ENCODE measurements at places on chromosomes 16 and 17.

DNA sequence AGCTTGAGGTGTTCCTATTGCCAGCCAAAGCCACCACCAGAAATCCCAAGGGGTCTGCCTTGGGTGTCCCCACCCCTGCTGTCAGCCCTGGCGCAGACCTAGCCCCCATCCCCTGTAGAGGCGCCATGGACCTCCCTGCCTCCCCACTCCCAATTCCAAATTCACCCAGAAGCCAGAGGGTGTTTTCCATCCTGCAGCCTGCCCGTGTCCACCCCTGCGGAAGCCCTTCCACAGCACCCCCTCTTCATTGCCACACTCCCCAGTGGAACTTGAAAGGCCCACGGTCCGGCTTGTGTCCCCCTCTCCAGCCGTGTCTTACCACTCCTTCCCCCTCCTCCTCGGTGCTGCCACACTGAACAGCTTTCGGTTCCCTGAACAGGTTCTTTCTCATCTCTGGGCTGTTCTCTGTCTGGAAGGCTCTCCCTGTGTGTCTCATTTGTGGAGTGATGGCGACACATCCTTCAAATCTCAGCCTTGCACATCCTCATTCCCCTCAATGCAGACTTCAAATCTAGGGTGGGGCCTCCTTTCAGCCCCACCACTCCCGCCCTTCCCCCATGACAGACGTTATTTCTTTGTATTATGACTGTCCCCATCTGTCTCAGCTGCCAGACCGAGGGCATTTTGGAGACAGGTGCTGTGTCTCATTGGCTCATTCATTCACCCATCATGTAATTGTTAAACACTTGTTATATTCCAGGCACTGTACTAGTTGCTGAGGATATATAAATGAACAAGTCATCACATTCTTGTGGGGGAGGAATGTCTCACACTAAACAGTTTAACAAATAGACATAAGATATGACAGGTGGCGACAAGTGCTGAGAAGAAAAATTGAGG is 36.3 kb downstream of the ADGRG5 start:
- no peak for DNase-seq

DNA sequence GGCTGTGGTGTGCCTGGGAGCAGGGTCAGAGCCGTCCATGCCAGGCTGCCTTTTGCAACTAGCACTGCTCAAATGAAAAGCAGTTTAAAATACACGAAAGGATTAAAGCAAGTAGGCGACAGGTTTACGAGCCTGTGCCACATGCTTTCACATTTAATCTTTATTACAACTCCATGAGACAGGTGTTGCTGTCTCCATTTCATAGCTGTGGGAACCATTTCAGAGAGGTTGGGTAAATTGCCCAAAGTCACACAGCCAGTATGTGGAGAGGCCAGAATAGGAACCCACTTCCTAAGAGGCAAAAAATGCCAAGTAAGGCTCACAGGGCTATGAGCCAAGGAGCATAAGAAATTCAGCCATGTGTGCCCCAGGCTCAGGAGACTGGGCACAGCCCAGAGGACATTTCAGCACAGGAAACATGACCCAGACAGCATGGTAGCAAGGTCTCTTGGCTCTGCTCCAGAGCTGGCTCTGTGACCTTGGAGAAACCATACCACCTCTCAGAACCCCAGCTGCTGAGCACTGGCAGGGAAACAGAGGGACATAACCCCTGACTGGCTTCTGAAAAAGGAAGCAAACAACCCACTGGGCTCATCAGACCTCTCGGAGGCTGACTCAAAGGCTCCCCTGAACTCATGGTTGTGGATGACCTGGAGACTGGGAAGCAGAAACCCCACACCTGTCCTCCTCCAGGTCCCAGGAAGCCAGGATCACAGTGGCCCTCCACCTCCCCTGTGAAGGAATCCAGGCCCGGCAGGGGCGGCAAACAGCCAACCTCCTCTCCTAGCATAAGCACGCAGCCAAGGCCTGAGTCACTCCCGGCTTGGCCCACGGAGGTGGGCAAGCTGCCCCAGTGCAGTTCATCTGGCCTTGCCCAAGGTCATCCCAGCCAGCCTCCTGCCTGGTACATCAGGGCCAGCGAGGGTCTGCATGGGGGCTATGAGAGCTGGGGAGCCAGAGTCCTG is 40.3 kb upstream of the MRPS23 start:
- DNase-seq: no peak

DNA sequence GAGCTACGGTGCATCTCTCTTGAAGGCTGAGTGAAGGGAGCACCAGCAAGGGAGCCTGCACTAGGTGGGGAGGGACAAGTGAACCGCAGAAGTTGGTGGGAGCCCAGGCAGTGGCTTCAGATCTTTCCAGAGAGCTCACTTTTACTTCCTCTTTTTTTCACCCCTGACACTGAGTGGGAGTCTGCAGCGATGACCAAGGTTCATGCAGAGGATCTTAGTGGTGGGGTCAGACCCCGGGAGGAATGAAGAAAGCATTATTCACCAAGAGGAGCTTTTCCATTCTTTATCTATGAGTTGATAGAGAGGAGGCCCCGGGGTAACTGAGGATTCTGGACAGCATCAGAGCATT is 3.0 kb upstream of the CCL2 start:
- no peak for DNase-seq

- DNase-seq: no peak
Measured at GRCh38 chr17:1511290-1511689, 5.1 kb downstream of the INPP5K start.

DNA sequence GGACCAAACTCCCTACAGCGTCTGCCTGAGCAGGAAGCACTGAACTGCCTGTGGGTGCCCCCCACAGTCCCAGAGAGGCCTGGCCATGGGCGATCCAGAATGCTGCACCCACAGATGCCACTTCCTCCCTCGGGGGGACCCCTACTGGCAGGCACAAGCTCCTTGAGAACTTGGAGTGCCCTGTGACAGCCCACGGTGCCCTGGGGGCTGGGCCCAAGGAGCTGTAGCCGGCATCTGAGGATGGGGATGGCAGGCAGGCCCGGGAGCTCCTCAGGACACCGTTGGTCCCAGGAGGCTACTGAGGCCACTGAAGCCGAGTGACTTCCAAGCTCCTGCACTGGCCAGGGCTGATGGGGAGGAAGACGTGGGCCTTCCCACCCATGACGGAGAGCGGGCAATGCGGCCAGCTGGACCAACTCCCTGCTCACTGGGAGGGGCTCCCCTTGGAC is 15.1 kb upstream of the RASD1 start:
- no peak for DNase-seq

DNA sequence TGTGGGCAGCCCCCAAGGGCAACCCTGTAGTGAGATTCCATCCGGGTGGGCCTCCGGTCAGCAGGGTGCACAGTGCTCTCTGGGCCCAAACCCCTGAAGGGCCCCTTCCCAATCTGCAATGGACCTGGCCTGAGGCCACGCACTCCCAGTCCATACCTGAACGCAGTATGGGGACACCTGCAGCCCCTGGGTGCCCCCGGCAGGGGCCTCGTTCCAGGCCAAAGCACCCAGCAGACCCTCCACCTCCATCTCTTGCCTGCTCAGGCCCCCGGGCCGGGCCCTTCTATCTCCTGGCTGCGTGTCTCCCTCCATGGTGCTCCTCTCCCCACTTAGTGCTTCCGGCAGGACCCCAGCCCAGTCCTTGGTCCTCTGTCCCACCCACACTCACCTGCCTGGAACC is 17.3 kb upstream of the AATK start:
- no peak for DNase-seq

- DNase-seq: no peak
Measured at GRCh38 chr17:66378296-66378695, 75.9 kb downstream of the PRKCA start.

GRCh38 chr17:55266051-55266957 is 1.5 kb downstream of the HLF start:
- DNase-seq: no peak

DNA sequence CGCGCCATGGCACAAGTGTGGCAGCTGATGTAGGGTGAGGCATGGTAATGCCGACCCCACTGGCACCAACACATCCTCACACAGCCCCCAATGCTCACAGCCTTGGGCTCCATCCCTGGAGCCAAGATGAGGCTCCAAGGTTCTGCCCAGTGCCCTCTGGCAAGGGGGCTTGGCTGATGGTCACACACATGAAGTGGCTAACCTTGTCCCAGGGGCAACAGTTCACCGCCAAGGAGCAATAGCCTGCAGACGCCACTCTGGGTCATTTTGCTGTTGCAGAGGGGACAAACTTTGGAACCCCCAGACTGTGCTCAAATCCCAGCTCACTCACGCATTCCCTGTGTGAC is 26.8 kb downstream of the TNFRSF13B start:
- DNase-seq: no peak

DNA sequence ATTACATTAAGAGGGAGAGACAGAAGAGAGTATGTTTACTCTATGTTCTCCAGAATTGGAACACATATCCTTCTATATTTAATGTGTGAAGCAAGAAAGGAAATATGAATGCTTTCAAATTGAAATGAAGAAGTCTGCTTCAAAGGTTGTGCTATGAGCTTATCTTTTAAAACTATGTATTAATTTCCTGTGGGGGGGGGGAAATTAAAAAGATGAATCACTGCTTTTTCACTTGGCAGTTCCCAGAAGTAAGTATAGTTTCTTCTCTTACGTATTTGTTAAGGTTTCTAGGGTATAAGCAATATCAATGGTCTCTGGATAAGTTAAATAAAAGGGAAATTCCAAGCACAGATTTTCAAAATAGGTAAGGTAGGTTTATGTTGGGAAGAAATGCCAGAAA is 7.0 kb downstream of the TERF2 start:
- DNase-seq: no peak

DNA sequence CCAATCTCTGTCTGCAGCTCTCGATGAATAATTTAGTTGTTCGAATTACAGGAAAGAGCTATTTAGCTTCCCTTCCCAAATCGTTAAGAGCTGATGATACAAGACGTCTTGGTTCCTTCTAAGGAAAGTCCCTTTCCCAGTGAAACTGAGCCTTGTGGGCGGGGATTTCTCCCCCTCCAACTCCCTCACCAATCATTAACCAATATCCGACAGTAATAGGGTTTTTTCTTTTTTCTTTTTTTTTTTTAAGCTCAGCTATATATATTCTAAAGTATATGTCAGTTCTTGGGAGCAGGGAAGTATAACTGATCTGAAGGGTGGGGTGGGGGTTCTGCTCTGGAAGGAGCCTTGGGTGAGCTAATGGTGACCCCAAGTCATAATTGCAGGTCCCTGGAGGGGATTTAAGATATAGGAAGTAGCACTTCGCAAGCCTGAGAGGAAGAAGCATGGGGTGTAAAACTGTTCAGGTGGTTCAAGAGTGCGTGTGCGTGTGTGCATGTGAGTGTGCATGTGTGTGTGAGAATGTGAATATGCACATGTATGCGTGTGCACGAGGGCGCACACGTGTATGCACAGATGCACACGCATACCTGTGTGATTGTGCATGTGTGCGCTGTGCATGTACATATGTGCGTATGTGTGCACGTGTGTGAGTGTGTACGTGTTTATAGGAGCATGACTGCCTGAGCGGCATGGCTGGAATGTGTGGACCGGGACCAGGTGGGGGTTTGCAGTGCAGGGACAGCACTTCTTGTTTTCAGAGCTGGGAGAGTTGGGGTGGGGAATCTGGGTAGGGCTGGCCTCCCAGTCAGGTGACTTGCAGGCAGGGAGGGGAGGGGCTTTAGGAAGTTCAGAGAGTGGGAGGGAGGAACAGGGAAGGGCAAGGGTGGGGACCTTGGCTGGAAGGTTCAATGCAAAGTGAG is 42.7 kb downstream of the SOCS3 start:
- no peak for DNase-seq

- no peak for DNase-seq
Measured at GRCh38 chr17:62111562-62112171, 46.6 kb upstream of the MED13 start.

GRCh38 chr17:77540531-77540930 is 399.8 kb downstream of the SEC14L1 start:
- DNase-seq: no peak

DNA sequence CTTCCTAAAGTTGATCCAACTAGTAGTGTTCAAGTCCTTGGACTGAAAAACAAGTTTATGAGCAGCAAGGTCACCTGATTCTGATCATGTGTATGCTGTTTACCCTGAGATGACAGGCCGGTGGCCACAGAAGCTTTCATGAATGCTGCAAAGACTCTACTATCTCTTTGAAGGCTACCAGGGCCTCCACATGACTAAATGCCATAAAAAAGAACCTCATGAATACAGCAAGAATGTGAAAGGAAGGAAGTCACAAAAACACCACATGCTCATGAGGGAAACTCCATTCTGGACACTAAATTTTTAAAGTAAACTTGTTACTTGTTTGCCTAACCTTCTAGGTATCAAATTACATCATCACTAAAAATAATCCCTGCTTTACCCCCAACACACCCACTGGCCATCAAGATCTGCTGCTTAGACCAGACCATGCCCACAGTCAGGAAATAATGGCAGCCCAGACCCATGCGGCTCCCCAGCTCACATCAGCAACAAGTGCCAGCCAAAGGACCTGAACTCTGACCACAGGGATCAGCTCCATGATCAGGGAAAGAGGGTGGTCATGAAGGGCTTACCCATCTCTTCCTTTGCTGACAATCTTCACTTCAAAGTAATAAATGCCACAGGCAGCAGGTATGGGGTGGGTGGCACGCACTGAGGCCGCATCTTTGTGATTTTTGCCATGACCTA is 1.4 kb downstream of the RANBP10 start:
- DNase-seq: no peak

DNA sequence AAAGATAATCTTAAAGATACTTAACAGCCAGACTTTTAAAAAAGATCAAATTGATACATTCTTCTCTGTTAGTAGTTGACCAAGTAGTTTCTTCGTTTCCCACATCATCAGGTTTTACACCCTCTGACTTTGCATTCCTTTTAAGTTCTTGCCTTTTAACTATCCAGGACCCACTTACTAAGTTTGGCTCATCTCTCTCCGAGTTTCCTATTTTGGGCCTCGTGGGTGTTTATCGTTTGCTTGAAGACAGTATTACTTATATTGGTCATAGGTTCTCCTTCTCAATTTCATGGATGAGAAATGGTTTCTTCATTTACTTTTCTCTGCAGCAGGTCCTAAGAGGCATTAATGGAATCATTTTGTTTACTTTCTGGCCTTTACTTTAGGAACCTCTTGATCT is 43.2 kb downstream of the RPA1 start:
- DNase-seq: no peak

GRCh38 chr17:77863814-77864161 is 94.7 kb upstream of the TNRC6C start:
- DNase-seq: no peak

DNA sequence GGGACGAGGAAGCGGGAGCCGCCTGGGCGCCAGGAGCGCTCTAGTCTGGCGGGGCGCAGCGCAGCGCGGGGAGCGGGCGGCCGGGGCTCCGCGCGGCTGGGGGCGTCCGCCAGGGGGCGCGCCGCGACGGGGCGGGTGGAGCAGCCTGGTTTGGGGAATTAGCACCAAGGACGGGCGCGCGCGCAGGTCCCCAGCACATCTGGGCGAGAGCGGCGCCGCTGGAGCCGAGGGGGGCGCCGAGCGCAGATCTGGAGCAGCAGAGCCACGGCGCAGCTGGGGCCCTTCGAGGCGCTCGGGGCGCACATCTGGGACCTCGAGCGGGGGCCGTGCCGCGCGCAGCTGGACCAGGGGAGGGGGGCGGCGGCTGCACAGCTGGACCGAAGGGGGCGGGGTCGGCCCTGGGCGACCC is at the start of gene NXPH3:
NXPH3 (plus strand) TSS at position 193 of the 409 bp plus-strand sequence. CDS start 349 bp downstream, outside the sequence.
- no peak for DNase-seq
